Activated CD4-positive, alpha-beta T cell treated with anti-CD3 and anti-CD28 coated beads, Interleukin-10, Interleukin-2, amounts not matched to agents 100 ng/mL and 50 ng/mL, durations not matched to agents 16 hours and 8 hours (primary cell): ENCODE measurements at places on chromosomes 5 and 9.

DNA sequence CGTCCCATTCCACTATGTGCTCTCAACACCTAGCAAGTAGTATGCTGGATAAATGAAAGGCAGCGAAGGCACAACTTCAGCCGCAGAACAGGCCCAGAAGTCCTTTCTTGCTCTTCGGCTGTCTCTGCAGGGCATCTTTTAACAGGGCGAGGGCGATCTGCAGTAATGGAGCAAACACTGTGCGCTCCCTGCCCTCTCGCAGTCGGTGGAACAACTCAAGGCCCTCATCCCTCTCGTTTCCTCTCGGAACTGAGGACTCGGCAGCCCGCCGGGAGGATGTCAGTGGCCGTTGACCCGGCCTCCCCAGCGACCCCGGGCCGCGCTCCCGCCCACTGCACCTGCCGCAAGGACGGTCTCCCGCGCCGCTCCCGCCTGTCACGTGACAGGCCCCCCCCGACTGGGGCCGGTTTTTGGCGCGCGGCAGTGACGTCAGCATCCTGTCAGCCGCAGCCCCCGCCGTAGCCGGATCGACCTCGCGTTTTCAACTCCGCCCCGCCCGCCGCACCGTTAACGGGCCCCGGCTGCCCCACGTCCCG lies 1.1 kb downstream of the ZNF367 start:
- peak; percentile 93 for DNase-seq

- DNase-seq = no peak
Observed at GRCh38 chr9:91795598-91796241, 154.3 kb downstream of the ROR2 start.

DNA sequence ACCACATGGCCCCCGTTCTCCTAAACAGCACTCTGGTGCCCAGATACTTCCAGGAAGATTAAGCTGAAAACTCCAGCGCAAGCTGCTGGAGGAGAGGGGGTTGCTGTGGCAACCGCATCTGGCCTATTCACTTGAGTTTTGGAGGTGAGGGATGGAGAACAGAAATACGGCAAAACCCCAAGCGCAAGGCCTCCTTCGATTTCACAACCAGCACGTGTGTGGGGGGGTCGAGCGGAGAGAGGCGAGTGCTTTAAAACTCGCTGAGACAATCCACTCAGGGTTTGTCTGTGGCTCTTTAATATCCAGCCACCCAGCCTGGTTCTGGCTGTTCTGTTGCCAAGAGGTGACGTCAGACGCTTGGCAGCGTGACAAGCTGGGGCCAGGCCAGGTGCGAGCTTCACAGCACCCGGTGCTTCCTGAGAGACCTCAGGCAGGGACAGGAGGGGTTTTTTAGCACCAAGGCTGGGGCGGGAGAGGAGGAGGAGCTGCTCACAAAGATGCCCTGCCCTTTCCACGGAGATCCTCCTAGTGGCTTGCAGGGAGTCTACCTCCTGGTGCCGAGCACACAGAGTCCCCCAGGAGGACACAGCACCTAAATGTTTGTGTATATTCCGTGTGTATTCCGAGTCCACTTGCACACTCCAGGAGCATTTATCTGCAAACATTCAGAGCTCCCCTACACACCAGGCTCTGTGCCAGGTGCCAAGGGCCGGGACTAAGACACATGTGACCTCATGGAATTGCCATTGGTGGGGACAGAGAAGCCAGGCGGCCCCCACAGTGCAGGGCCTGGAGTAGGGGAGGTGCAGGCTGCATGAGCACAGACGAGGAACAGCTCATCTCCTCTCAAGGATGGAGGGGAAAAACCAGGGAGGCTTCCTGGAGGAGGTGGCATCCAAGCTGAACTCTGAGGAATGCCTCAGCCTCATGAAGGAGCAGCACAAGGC lies 194.6 kb downstream of the OLFM1 start:
- DNase-seq = no peak

DNA sequence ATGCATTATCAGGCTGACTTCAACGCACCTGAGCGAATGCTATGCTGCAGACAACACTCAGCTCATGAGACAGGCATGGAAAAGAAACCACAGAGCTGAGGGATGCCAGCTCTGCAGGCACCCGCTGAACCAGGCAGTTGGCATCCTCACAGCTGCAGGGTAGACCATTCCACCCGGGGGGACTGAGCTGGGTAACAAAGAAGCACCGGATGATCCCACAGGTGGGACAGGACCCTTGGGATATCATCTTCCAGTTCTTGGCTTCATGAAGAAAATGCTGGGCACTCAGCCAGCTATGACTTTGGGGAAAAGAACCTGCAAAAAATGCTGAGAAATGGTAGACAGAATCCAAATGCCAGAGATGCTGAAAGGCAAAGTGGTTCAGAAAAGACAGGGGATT lies 9.6 kb downstream of the EPB41L4B start:
- no peak for DNase-seq

GRCh38 chr9:27337833-27338526 lies 41.0 kb upstream of the EQTN start:
- DNase-seq = no peak

- peak; percentile 57 for DNase-seq
Observed at GRCh38 chr5:67156976-67157583, 39.5 kb downstream of the CD180 start.

GRCh38 chr9:136473354-136473721 lies 9.5 kb downstream of the SEC16A start:
- DNase-seq = no peak

GRCh38 chr5:132342291-132343180 lies 27.0 kb upstream of the SLC22A5 start:
- DNase-seq = no peak

GRCh38 chr5:96880444-96881164 lies 4.3 kb downstream of the ERAP2 start:
- DNase-seq = no peak

DNA sequence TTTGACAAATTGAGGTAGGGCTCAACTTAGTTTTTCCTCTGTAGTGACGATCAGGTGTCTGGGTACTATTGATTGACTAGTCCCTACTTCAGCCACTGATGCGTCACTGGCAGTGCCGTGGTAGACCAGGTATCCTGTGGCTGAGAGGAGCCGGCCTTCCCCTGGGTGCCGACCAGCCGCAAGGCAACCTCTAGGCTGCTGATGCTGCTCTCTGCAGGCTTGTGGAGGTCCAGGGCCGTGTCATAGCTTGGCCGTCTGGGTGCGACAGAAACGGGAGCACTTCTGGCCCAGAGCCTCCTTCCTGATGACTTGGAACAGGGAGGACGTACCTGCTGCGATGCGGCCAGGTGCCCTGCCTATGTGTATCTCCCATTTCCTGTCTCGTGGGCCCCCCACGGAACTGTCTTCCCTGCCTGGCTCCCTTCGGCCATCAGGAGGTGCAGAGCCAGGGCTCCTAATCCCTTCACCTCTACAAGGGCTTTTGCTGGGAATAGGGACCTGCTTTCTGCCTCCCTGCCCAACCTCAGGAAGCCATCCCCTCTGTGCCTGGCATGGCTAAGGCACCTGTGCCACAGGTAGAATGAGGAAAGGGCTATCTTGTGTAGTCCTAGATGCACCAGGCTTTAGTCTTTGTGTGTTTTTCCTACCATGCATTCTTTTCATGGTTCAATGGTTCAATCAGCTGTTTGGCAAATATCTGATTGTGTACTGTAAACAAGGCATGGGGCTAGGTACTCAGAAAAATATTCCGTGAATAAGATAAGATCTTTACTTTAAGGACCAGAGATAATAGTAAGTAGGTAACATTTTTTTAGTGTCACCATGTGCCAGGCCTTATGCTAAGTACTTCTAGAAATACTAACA lies 44.6 kb downstream of the MVB12B start:
- no peak for DNase-seq

DNA sequence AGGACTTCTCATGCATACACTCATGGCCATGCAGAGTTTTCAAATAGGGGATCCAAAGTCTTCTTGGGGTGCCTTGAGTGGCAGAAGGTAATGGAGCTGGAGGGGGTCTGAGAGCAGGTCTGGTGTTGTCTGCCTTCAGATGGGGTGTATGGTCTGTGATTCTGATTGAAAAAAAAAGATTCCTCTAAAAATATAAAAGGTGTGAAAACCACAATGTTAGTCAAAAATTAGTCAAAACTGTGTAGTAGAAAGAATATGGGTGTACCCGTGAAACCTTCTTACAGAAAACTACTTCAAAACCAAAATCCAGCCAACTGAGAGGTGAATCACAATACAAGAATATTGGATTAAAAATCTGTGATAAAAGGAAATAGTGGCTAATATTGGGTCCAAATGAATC lies 20.1 kb downstream of the DOCK2 start:
- DNase-seq = peak; percentile 77

- peak; percentile 73 for DNase-seq
Observed at GRCh38 chr5:76403766-76404222, 709 bp downstream of the IQGAP2 start.

DNA sequence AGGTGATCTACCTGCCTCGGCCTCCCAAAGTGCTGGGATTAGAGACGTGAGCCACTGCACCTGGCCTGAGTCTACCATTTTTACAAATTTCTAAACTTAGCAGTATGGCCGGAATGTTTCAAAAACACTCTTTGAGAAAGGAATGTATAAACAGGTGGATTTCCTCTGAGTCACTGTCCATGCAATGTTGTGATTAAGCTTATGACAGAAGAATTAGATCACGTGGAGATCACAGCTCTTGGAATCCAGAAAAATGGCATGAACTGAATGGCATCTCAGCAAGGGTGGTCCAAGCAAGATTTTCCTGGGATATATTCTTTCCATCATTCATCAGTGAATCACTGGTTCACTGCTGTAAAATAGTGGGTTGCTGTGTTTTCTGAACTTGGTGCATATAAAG lies 865.0 kb downstream of the PTPRD start:
- DNase-seq = no peak

DNA sequence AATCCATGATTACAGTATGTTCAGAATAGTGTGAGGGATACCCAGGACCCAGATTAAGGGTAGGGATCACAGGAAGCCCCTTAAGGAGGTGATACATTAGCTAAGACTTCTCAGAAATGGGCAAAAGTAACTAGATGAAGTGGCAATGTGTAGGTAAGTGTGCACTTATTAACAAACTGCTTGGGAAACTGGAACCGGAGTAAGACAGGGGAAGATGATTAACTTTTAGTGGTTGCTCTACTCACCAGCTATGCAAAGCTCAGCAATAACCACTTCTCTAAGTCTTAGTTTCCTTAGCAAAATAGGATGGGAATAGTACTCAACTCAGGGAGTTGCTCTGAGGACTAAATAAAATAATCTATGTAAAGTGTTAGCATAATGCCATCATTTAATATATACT lies 182.2 kb downstream of the MCTP1 start:
- DNase-seq = no peak
